ENCODE measurements at places on chromosomes 5 and 9.

DNA sequence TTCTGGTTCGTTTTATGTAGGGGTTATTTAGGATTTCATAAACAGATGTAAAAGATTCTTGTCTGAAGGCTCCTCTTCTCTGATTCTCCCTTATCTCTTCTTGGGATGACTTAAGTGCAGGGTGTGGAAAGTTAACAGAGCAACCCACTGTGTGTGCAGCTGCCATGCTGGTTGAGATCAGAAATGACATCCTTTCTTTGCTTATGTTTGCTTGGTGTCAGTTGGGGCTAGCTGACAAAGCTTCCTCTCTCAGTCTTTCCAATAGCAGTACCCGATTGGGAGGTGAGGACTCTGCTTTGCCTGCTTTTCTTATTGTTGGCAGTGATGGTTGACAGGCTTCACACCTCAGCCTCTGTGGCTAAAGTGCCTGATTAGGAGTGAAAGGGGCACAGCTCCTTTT lies 26.5 kb downstream of the OGN start:
- DNase-seq, result no peak

- DNase-seq, result no peak
These were observed 802.2 kb downstream of the CDH12 start for GRCh38 chr5:22050931-22051330.

DNA sequence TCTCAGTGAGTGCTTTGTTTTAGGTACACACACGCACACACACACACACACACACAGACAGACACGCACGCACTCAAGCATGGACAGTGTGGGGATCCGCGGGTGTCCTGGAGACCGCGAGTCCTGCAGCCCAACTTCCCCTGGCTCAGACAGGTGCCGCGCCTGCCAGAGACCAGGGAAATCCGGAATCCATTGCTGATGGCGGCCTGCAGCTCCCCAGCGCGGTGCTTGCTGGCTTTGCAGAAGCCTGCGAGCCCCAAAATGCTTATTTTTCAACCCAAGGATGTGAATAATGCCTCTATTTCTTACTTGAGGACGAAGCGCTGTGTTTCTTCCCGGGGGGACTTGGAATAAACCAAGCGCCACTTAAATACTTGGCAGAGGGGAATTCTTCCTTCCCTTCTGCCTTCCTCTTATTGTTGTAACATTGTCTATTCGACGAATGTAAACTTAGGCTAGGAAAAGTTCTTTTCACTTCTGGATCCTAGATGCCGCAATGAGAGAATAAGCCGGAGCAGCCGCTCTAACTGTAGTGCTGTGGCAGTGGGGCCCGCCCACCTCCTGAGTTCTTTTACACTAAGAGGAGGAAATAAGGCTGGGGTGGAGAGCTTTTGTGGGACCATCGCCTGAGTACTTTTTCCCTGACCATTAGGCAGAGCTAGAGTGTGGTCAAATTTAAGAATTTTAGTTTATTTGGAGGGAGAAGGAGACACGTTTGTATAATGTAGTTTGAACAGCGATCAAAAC lies 802 bp downstream of the ITGA2 start:
- DNase-seq, result peak; percentile 74

- peak; percentile 86 for DNase-seq
These were observed 116.0 kb downstream of the UNC13B start for GRCh38 chr9:35277628-35278359.

DNA sequence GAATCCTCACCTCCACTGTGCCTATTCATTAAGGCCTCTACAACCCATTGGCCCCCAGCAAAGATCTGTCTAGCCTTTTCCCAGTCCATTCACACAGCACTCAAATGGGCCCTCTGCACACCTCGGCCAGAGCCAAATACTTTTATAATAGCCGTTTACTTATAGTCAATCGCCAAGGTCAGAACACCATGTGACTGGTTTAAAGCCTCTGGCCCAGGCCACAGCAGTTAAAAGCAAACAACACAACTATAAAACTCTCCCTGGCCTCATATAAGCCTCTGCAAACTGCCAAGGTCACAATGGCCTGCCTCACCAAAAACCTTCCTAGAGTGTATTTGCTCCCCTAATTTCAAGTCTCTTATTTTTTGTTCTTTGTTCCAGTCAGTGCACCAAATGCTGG lies 562.6 kb downstream of the CAAP1 start:
- no peak for DNase-seq

GRCh38 chr9:95670122-95670521 lies 153.4 kb upstream of the PTCH1 start:
- no peak for DNase-seq

DNA sequence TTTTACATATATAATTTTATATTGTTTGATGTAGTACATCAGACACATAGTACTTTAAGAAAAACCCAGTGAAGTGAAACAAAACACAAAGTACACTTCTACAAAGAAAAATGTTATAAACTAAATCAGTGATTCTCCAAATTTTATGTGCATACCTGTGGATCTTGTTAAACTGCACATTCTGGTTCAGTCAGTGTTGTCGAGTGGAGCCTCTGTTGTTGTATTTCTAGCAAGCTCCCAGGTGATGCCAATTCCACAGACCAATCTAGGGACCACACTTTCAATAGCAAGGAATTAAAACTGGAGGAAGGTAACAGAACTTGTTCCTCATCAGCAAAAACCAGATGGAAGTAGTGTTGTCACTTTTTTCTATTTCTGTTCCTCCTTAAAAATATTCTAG lies 183.8 kb upstream of the CD180 start:
- DNase-seq, result no peak

GRCh38 chr5:159515909-159516415 lies 185.7 kb upstream of the IL12B start:
- DNase-seq, result peak; percentile 73

DNA sequence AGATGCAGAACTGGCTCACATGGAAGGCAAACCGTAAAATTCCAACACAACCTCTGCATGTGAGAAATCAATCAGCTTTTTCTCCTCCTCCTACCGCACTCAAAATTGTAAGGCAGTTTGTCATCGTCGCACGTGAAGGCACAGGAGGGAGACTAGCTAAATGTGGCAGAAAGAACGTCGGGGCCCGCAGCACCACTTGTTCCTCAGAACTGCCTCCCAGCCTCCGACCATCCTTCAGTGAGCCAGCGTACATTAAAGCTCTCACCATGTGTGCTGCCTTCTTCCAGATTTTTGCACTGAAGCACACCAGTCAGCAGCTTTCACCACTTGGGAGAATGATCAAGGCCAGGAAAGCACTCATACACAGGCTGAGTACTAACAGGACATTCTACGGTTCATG lies 105.9 kb downstream of the RFX3 start:
- no peak for DNase-seq

DNA sequence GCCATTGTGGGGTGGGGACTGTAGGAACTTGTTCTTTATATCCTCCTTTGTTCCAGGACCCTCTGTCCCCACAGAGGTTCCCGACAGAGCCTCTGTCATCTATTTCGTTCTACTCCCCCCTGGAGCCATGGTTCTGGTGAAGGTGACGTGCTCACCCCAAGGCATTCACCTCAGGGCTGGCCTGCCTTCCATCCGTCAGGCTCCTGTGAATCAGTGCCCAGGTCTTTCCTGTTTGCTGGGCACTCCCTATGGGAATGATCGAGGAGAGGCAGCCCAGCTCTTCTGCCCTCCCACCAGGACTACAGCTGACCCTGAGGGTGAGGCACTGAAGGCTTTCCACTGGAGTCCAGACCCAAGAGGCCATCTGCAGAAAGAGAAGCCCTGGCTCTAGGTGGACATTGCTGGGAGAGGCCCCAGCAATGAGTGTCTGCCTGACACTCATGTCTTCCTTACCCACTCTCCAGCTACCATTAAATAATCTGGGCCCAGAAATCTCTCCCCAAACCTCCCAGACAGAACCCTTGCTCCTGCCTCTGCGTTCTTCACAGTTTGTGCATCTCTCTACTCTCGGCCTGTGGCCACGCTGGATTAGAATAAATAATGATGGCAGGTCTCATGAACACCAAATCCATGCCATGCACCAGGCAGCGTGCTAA lies 214.2 kb downstream of the FSTL4 start:
- DNase-seq, result no peak

DNA sequence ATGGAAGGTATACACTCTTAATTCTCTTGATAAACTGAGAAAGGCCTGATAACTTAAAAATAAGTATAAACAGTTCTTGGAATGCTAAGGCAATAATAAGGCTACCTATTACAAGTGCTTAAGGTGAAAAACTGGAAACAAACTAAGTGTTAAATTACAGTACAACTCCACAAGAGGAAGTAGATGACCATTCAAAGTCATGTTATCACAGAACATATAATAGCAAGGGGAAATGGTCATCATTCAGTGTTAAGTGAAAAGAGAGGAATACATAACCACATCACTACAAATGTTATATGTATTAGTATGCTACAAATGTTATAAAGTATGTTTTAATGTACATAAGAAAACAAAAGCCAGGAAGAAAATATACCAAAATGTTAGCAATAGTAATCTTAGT lies 135.9 kb downstream of the CCDC192 start:
- no peak for DNase-seq

DNA sequence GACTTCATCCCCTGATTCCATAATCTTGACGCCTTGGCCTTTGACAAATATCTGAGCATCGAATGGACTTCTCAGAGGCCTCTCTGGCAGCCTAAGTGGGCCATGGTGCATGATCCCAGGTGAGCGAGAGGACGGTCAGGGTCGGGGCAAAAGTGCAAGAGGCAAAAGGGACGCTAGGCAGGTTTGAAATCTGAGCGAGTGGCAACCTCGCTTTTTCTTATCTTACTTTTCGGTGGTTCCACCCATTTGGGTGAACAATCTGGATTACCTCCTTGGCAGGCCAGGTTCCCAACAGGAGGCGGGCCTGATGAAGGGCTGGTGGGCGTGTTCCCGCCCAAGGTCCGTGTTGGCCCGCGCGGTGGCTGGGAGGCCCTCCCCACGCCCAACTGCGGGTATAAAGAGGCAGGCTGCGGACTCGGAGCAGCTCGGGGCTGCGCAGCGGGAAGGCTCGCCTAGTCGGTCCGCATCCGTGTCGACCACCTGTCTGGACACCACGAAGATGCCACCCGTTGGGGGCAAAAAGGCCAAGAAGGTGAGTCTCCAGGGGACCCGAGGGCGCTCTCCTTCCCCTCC lies at the start of gene BHMT:
TSS of gene BHMT (plus strand) at position 423 of the 573 bp plus-strand sequence. CDS start at position 500, 77 bp downstream.
- DNase-seq, result no peak

- DNase-seq, result no peak
These were observed 7.2 kb upstream of the POU4F3 start for GRCh38 chr5:146331423-146331822.

DNA sequence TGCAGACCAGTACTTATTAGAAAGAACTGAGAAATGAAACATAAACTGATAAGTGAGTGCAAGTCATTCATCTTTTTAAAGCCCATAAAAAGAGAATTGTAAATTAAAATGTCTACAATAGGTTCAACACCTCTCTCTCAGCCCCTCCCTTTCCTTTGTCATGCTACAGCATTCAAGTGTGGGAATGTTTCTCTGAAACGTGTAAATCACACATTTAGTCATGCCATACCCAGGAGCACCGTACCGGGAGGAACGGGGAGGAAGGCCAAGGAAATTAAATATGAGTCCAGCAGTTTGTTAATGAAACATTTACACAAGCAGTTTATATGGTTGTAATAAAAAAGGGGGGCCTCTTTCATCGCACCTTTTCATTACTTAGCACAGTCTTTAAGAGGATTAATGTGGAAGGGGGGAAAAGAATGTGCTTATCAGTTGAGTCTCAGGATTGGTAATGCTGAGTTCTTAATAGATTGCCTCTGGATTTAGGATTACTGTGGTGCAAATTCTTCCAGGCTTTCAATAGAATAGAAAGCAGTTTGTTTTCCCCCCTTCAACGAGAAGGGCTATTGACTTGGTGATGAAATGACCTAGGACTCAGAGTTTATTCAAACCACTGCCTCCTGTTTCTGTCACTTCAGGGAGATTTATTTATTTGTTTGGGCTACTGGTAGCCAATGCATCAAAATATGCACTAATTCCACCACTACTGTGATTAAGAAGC lies 176.0 kb upstream of the ZNF608 start:
- DNase-seq, result no peak

- no peak for DNase-seq
These were observed 431.0 kb downstream of the SH3GL2 start for GRCh38 chr9:18009902-18010301.

- DNase-seq, result no peak
These were observed 70.4 kb downstream of the ADAMTS6 start for GRCh38 chr5:65411356-65411755.

- DNase-seq, result no peak
These were observed 93.6 kb downstream of the DTWD2 start for GRCh38 chr5:118894709-118895108.

DNA sequence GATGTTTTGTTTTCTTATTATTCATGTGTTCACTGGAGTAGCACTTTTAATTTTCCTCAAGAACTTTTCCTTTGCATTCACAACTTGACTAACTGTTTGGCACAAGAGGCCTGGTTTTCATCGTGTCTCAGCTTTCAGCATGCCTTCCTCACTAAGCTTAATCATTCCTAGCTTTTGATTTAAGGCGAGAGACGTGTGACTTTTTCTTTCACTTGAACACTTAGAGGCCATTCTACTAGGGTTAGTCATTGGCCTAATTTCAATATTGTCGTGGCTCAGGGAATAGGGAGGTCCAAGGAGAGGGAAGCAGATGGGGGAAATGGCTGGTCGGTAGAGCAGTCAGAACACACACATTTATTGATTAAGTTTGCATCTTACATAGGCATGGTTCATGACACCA lies 94.0 kb downstream of the ZNF462 start:
- DNase-seq, result peak; percentile 19

DNA sequence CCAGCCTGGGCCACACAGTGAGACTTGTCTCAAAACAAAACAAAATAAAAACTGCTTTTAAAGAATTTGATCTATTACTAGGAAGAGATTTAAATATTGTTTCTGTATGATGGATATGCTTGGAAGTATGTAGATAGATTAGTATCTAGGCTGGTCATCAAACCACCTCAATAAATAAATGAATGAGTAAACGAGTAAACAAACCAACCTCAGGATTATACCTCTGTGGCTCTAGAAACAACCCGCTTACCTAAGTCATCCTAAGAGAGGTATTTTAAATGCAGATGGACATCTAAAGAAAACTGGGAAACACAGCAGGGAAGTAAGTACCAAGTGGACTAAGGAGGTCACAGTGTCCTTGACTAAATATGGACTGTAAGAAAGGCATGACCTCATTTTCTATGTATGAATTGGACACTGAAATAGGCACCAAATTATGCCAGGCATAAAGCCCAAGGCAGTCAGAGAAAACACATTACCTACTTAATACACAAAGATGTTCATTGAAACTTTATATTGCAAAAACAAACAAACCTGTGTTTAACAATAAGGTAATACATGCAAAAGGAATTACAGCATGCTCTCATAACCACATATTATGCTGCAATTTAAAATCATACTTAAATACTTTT lies 7.3 kb downstream of the ANKH start:
- no peak for DNase-seq

DNA sequence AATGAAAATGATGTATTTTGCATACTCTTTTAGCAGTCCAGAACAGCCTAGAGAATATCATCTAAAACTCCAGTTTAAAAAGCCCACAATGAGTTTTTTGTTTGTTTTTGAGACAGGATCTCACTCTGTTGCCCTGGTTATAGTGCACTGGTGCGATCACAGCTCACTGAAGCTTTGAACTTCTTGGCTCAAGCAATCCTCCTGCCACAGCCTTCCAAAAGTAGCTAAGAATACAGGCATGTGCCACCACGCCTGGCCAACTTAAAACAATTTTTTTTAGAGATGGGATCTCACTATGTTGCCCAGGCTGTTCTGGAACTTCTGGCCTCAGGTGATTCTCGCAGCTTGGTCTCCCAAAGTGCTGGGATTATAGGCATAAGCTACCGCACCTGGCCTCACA lies 175.7 kb downstream of the FBN2 start:
- no peak for DNase-seq

- DNase-seq, result peak; percentile 55
These were observed 92.1 kb downstream of the LMNB1 start for GRCh38 chr5:126869005-126869451.
